NCI-H187 treated with DMSO at 0.1 percent for 48 hours (cell line): ENCODE measurements at places on chromosomes 16 and 17.

GRCh38 chr16:2467528-2468232 is 3.4 kb upstream of the NTN3 start:
- peak; percentile 50 for DNase-seq

DNA sequence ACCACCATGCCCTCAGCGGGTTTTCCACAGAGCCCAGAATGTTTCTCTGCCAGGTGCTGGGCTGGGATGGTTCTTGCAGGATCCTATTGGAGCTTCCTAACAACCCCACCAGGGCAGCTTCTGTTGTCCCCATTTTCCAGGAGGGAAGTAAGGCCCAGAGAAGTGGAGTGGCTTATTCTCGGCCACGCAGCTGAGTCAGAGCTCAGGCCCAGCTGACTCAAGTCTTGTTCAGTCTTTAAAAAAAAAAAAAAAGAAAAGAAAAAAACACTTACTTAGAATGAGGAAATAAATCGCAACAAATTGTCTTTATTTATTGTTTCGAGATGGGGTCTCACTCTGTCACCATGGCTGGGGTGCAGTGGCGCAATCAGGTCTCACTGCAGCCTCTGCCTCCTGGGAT is 413.0 kb downstream of the CPPED1 start:
- no peak for DNase-seq

GRCh38 chr16:30472328-30472942 is at the start of gene ITGAL:
Gene ITGAL, plus strand, starts transcription at chr16:30472742. Its CDS starts 96 bp downstream, at chr16:30472838.
- no peak for DNase-seq

GRCh38 chr17:5391678-5392077 is 27.8 kb downstream of the NUP88 start:
- DNase-seq: no peak

GRCh38 chr16:76226011-76226410 is 51.2 kb upstream of the CNTNAP4 start:
- no peak for DNase-seq
